ENCODE measurements at places on chromosomes 7 and 10.

DNA sequence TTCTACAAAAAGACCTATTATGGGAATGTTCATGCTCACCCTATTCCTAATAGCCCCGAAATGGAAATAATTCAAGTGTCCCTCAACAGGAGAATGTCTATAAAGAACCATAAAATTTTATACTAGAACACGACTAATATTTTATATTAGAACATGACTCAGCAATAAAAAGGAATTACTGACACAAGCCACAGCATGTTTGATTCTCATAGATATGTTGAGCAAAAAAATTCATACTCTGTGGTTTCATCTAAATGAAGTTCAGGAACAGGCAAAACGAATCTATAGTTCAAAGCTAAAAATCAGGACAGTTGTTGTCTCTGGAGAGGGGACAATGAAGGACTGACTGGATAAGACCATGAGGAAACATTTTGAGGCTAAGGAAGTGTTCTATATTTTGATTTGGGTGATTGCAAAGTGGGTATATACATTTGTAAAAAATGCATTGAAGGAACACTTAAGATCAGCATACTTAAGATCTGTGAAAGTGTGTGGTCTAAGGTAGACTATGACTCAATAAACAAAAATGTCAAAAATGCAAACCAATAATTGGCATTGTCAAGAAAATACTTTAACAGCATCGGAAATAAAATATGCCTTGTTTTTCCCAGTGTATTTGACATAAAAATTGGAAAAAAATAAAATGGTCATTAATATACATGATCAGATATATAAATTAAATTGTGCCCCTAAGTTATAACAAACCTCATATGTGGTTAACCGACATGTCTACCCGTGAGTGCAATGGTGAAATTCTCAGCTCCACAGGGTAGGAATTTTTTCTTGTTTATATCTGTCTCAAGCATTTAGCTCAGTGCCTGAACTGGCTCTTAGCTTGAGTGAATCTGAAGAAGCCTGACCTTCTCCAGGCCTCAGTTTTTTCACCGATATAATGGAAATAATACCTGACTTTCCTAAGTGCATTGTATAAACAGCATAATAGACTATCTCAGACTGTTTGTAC is 124.9 kb upstream of the CTTNBP2 start:
- DNase-seq: no peak

- no peak for DNase-seq
Observed at GRCh38 chr7:23852135-23852534, 142.1 kb downstream of the STK31 start.

DNA sequence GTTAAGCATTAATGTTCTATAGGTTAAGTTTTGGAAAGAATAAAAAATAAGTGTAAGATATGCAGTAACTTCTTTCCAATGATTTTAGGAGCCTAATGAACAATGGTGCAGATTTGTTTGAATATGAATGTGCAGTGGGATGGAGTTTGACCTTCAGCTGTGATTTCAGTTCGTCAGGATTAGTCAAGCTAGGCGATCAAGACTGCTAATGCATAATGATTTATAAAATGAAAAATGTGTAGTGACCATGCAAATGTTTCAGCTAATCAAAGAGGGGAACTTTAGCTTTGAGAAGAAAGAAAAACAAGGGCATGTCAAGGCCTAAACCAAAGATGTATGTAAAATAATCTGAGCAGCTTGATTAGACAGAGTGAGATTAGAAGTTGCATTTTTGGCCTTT is 208.5 kb downstream of the FOXP2 start:
- no peak for DNase-seq

DNA sequence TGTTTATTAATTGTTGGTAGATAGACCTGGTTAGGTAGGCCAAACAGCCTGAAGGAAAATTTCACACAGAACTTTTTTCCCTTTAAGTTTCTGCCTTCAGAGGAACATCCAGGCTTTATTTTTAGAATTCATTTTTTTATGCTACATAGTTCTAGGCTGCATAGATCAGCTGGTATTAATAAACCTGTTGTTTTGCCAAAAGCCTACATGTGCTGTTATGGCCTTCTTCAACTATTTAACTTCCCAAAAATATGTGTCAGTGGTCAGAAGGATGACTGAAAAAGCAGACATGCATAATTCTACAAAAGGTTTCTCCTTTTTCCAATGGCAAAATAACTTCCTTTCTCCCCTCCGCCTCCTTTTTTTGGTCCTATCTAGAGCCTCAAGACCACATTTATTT is 303.0 kb upstream of the DKK1 start:
- no peak for DNase-seq

- no peak for DNase-seq
Observed at GRCh38 chr10:52443419-52444388, 129.6 kb downstream of the DKK1 start.

DNA sequence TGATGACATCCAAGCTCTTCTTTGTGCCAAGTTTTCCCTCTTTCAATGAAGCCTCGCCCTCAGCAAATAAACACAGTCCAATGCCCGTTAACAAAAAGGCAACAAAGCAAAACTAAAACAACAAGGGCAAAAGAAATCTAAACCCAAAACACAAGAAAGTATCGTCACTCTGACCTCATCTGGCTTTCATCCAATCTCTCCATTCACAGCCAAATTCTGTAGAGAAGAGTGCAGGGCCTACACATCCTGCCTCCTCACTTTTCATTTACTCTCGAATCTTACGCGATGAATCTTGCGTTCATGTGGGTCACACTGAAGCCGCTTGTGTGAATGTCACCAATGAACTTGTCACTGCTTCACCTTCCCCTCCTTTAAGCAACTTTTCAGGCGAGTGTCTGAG is 15.9 kb upstream of the AKR1E2 start:
- no peak for DNase-seq

DNA sequence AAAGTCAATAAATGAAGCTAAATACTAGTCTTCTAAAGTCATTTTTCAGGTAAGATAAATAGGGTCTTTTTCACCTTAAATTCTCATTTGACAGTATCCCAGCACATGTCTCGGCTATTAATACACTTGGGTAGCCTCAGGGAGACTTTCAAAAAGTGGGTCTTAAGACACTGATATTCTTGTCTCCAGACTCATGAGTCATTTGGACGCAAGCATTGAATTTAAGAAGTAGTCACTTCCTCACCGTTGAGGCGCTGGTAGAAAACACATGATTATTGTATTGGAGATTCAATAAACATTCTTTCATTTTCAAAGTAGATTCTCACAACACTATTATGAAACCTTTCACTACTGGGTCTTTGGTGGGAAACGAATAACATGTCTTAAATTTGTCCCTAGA is 108.9 kb upstream of the SP8 start:
- no peak for DNase-seq

GRCh38 chr10:34098821-34099567 is 716.1 kb downstream of the PARD3 start:
- no peak for DNase-seq

GRCh38 chr7:16315280-16315679 is 106.1 kb downstream of the CRPPA start:
- no peak for DNase-seq

All from WTC11 (cell line).